Aortic smooth muscle cell (primary cell): ENCODE measurements at places on chromosomes 7 and 10. TPM values are rescaled to one million over a fixed set of nuclear protein-coding genes. Genes with fewer than 3 reads are reported as not detected.

Gene MRLN
- 0.12 TPM in 1 of 2 replicates, not detected in the other for total RNA-seq

Gene SLC13A1
- not detected in 2 replicates for total RNA-seq

Gene TMEM26
- 4.8 and 12.2 TPM in 2 replicates for total RNA-seq

Gene CEP55
- 32.0 and 48.1 TPM in 2 replicates for total RNA-seq

Gene WBP1L
- 63.5 and 63.8 TPM in 2 replicates for total RNA-seq

Gene RPP38
- total RNA-seq, result 8.7 and 12.2 TPM in 2 replicates

Gene MYL7
- not detected in 2 replicates for total RNA-seq

Gene PCBD1
- 27.4 and 31.6 TPM in 2 replicates for total RNA-seq

Gene DNAJC12
- total RNA-seq, result 1.6 and 2.5 TPM in 2 replicates

Gene LIPF
- total RNA-seq, result not detected in 2 replicates

Gene GPC2
- 0.40 and 0.99 TPM in 2 replicates for total RNA-seq

Gene C10orf67
- total RNA-seq, result not detected in 2 replicates

Gene GARIN1A
- total RNA-seq, result 0.92 and 1.6 TPM in 2 replicates

Gene KCND2
- total RNA-seq, result 0.13 and 0.31 TPM in 2 replicates
